CD4-positive, alpha-beta T cell treated with Interleukin-15 for 1 hour (primary cell): ENCODE measurements at places on chromosomes 5 and 9.

GRCh38 chr5:74655206-74655605 lies 14.7 kb upstream of the ENC1 start:
- DNase-seq: no peak

GRCh38 chr9:5696884-5697283 lies 68.0 kb downstream of the RIC1 start:
- no peak for DNase-seq

DNA sequence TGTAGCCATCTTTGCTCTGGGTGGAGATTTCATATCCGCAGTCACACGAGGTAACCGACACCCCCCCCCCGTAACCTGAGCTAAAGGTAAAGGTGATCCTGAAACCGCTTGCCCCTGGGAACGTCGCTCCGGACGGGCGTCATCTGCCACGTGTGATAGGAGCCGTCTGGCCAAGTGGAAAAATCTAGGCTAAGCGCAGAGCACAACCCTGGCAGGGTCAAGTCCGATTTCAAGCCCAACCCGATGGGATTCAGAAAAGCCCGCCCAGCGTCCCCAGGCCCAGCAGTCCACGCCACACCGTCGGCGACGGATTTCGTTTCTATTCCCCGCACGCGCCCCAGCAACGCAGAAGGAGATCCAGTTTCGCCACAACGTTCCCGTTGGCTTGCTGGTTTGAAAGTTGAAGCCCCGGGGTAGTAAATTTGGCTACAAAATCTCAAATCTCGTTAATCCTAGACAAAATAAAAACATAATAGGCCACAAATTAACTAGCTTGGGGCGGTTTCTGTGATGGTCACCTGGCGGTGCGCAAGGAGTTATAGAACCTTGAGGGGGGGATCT lies 32.4 kb upstream of the NFIB start:
- no peak for DNase-seq

- no peak for DNase-seq
These were observed 419.9 kb downstream of the BNC2 start for GRCh38 chr9:16450578-16450977.
